ENCODE measurements at places on chromosomes 4 and X.
A peak's percentile ranks its signal among the peaks of the same experiment; 100 is the strongest.

GRCh38 chrX:129719268-129719667 lies 19.5 kb upstream of the XPNPEP2 start:
- DNase-seq: no peak
- H3K4me3 ChIP-seq: no peak overlapping the region
- H3K36me3 ChIP-seq: no peaks in the 10 kb centered on the region
- no peaks in the 10 kb centered on the region for H3K27me3 ChIP-seq
- H3K4me1 ChIP-seq: 0 out of 2 replicates have a peak, but pooled peaks cover 4% of the 10 kb centered on the region
- no peak overlapping the region for H3K27ac ChIP-seq

GRCh38 chrX:261167-261918 lies 19.8 kb upstream of the PLCXD1 start:
- no peaks in the 10 kb centered on the region for H3K27me3 ChIP-seq
- H3K4me3 ChIP-seq: peak overlapping the region; percentile 44
- no peaks in the 10 kb centered on the region for H3K36me3 ChIP-seq
- H3K27ac ChIP-seq: 0 out of 2 replicates have a peak overlapping the region, but pooled peaks have one; percentile 22
- H3K4me1 ChIP-seq: peaks cover 22% of the 10 kb centered on the region
- peak; percentile 60 for DNase-seq

- H3K4me3 ChIP-seq: no peak overlapping the region
- DNase-seq: no peak
- H3K27ac ChIP-seq: no peak overlapping the region
- H3K4me1 ChIP-seq: no peaks in the 10 kb centered on the region
- H3K27me3 ChIP-seq: no peaks in the 10 kb centered on the region
Observed at GRCh38 chrX:31271615-31272471, 200.0 kb upstream of the FTHL17 start.

- no peak overlapping the region for H3K4me3 ChIP-seq
- peak overlapping the region; percentile 85 for H3K27ac ChIP-seq
- no peaks in the 10 kb centered on the region for H3K36me3 ChIP-seq
- no peak for DNase-seq
Observed at GRCh38 chr4:10034136-10034535, 12.8 kb upstream of the SLC2A9 start.

DNA sequence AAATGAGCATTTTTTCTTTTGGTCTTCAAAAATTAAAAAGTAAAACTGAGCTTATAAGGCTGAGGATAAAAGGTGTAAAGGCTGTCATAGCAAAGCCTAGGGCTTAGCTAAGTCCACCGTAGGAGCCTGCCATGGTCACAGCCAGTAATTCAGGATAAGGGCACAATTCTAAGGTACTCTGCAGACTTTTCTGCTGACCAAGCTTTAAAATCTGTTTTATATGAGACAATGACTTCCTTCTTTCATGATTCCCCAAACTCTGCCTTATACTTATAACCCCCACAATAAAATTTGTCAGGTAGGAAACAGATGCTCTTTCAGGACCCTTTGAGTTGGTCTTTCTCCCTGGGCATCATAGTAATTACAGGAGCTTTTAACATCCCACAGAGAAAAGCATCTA lies 138.5 kb downstream of the COL4A6 start:
- no peaks in the 10 kb centered on the region for H3K36me3 ChIP-seq
- H3K27me3 ChIP-seq: no peaks in the 10 kb centered on the region
- H3K4me3 ChIP-seq: no peak overlapping the region
- DNase-seq: no peak
- H3K27ac ChIP-seq: no peak overlapping the region

DNA sequence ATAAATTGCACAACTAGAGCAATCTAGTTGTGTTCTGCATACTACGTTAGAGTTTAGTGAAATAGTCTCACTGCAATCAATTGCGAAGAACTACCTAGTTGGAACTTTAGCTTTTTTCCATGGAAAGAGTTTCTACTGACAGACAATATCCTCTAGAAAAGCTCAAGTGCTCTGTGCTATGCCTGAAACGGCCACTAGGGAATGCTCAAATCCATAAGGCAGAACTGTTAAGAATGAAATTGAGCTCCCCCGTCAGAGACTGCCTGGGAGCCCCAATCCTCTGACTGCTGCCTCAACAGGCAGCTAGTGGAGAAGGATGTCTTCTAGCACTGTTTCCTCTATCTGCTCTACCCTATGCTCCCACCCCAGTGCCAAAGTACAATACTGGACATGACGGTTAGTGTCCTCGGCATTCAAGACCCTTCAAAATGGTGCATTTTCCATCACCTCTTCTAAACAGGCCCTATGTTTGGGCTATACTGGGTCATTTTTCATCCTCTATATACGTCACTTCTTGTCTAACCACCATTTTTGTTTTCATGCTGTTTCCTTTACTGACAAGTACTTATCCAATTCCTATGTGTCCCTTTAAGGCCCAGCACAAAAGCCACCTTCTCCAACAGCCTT lies 35.3 kb downstream of the FRMD7 start:
- no peaks in the 10 kb centered on the region for H3K27me3 ChIP-seq
- no peak overlapping the region for H3K27ac ChIP-seq
- H3K36me3 ChIP-seq: no peaks in the 10 kb centered on the region

GRCh38 chr4:100796332-100796731 lies 278.5 kb upstream of the EMCN start:
- no peaks in the 10 kb centered on the region for H3K36me3 ChIP-seq
- H3K27me3 ChIP-seq: no peaks in the 10 kb centered on the region
- H3K4me3 ChIP-seq: no peak overlapping the region
- no peak overlapping the region for H3K27ac ChIP-seq
- no peaks in the 10 kb centered on the region for H3K4me1 ChIP-seq

GRCh38 chr4:45102716-45103115 lies 376.4 kb upstream of the GNPDA2 start:
- no peak overlapping the region for H3K27ac ChIP-seq
- no peaks in the 10 kb centered on the region for H3K27me3 ChIP-seq
- H3K36me3 ChIP-seq: no peaks in the 10 kb centered on the region
- no peak for DNase-seq
- H3K4me1 ChIP-seq: no peaks in the 10 kb centered on the region
- H3K4me3 ChIP-seq: no peak overlapping the region

- H3K36me3 ChIP-seq: no peaks in the 10 kb centered on the region
- H3K27ac ChIP-seq: no peak overlapping the region
Observed at GRCh38 chr4:146245850-146246249, 31.5 kb downstream of the REELD1 start.

- H3K27ac ChIP-seq: no peak overlapping the region
- no peaks in the 10 kb centered on the region for H3K27me3 ChIP-seq
- DNase-seq: no peak
- no peak overlapping the region for H3K4me3 ChIP-seq
- no peaks in the 10 kb centered on the region for H3K4me1 ChIP-seq
Observed at GRCh38 chr4:122612540-122612939, 8.3 kb downstream of the IL21 start.

- H3K4me3 ChIP-seq: no peak overlapping the region
- H3K27ac ChIP-seq: no peak overlapping the region
- H3K36me3 ChIP-seq: no peaks in the 10 kb centered on the region
- H3K4me1 ChIP-seq: no peaks in the 10 kb centered on the region
- peak; percentile 21 for DNase-seq
- no peaks in the 10 kb centered on the region for H3K27me3 ChIP-seq
Observed at GRCh38 chr4:54228056-54228527, 1.0 kb upstream of the PDGFRA start.

- H3K27me3 ChIP-seq: no peaks in the 10 kb centered on the region
- H3K27ac ChIP-seq: no peak overlapping the region
- no peak for DNase-seq
- peaks cover 15% of the 10 kb centered on the region for H3K4me1 ChIP-seq
- H3K36me3 ChIP-seq: no peaks in the 10 kb centered on the region
- no peak overlapping the region for H3K4me3 ChIP-seq
Observed at GRCh38 chr4:123485601-123486000, 89.0 kb downstream of the SPRY1 start.

GRCh38 chr4:42489095-42489494 lies 91.8 kb downstream of the SHISA3 start:
- H3K36me3 ChIP-seq: no peaks in the 10 kb centered on the region
- H3K4me1 ChIP-seq: no peaks in the 10 kb centered on the region
- no peak for DNase-seq
- H3K27ac ChIP-seq: no peak overlapping the region
- H3K27me3 ChIP-seq: peaks cover 9% of the 10 kb centered on the region

DNA sequence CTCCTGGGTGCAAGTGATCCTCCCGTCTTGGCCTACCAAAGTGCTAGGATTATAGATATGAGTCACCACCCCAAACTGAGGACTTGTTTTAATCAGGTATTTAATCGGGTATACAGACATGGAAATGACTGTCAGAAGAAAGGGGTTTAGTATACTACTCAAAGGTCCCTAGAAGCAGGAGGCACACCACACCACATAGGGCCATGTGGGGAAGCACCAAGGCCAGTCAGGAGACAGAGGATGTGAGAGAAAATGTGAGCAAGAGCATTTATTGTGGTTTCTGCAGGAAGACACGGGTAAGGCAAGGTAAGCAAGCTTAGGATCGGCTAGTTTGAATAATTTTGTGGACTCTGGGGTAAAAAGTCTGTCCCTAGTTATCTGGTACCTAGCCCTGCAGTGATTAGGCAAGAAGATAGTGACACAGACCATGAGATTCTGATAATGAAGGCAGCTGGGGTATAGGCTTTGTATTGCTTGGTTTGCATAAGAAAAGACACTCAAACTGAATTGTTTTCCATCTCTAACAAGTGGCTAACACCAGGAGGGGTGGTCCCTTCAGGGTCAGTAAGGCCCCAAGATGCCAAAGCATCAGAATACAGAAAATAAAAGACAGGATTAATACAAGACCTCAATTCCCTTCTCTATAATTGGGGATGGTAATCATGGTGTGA lies 408.8 kb upstream of the F9 start:
- no peaks in the 10 kb centered on the region for H3K36me3 ChIP-seq
- H3K27ac ChIP-seq: no peak overlapping the region
- H3K4me1 ChIP-seq: peaks cover 9% of the 10 kb centered on the region
- H3K27me3 ChIP-seq: no peaks in the 10 kb centered on the region
- no peak overlapping the region for H3K4me3 ChIP-seq

GRCh38 chr4:681736-682451 lies 7.1 kb downstream of the SLC49A3 start:
- H3K4me3 ChIP-seq: no peak overlapping the region
- no peak for DNase-seq
- H3K27ac ChIP-seq: no peak overlapping the region
- no peaks in the 10 kb centered on the region for H3K36me3 ChIP-seq

GRCh38 chrX:70264784-70265183 lies 3.4 kb upstream of the ARR3 start:
- no peak overlapping the region for H3K27ac ChIP-seq
- H3K4me1 ChIP-seq: no peaks in the 10 kb centered on the region
- H3K4me3 ChIP-seq: no peak overlapping the region
- no peaks in the 10 kb centered on the region for H3K36me3 ChIP-seq

DNA sequence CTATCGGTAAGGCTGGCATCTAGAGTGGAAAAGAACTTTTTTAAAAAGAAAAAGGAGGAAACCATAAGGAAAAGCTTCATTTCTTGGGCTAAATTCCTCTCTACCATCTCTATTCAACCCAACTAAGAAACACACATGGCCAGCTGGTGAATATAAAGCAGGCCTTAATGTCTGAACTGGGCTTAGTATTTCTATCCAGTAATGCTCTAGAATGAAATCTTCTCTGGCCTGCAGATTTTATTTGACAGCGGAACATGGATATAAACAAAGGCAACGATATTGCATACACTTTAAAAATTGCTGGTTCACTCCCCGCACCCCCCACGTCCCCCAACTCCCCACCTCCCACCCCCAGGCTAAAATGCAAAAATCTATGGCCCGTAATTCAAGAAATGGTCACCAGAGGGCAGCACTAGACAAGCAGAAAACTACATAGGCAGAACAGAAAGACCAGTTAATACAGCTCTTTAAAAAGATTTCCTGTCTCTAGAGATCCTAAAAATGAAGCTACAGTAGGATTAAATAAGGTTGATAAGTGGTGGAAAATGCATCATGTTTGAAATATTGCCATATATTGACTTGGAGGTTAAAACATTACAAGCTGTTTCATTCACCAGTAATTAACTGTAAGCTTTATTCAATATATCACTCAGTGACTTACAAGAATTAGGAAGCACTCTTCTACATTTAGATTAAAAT lies 155.2 kb upstream of the GALNT7 start:
- H3K36me3 ChIP-seq: no peaks in the 10 kb centered on the region
- DNase-seq: no peak
- H3K4me3 ChIP-seq: no peak overlapping the region
- no peak overlapping the region for H3K27ac ChIP-seq
- peaks cover 11% of the 10 kb centered on the region for H3K4me1 ChIP-seq
